ENCODE measurements at places on chromosomes 3 and 15. TPM values are rescaled to one million over a fixed set of nuclear protein-coding genes. Genes with fewer than 3 reads are reported as not detected.

- no peak for ATAC-seq
Observed at GRCh38 chr15:69830876-69831275, 266.8 kb downstream of the TLE3 start.

Gene IL5RA
- 0.38 TPM for total RNA-seq

GRCh38 chr15:86101818-86102217 lies 22.1 kb downstream of the AGBL1 start:
- no peak for ATAC-seq

Gene CISH
- 4.0 TPM for total RNA-seq

DNA sequence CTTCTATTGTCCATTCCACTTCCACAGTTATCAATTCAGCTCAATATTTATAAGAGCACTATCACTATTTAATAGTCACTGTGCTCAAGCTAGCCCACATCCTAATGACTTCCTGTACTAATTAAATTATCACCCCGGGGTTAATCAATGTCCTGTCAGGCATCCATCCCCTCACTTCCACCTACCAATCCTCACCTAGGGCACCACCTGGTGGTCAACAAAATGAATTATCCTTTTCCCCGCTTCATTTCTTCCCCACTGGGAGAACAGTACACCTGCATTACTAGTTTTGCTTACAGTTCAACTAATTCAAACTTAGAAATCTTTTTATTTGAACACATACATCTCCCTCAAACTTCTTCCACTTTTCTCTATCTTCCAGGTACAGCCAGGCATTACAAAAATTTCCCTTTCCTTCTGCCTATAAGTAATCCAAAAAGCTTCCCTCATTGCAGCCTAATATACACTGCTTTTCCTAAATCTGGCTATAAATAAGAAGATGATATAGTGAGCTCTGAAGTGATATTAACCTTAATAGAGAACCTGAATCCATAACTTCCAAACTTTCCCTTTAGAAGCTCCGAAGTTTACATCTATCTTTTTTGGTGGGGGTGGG lies 68.5 kb downstream of the TMCC1 start:
- ATAC-seq, result peak; percentile 26

DNA sequence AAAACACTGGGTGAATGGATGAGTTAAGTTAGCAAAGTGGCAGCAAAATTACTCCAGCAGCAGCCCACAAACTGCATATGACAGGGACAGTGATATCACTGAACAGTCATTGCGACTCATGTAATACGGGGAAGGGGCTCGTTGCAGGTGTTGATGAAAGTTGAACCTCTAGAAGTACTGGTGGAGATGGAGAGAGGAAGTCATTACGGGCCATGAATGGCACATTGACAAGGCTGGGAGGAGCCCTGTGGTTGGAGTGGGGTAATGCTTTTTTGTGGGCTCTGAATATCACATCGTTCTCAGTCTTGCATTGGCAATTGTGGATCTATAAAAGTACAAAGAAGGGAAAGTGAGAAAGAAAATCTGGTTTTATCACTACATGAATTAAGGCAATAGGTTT lies 278.1 kb downstream of the ZPLD1 start:
- no peak for ATAC-seq

Gene RLBP1
- total RNA-seq, result not detected

Gene NME9
- 5.5 TPM for total RNA-seq

- ATAC-seq, result no peak
Observed at GRCh38 chr3:146403792-146404191, 65.6 kb downstream of the PLSCR2 start.

Gene IL17RB
- 3.9 TPM for total RNA-seq

Gene SERPINI1
- total RNA-seq, result 8.6 TPM

DNA sequence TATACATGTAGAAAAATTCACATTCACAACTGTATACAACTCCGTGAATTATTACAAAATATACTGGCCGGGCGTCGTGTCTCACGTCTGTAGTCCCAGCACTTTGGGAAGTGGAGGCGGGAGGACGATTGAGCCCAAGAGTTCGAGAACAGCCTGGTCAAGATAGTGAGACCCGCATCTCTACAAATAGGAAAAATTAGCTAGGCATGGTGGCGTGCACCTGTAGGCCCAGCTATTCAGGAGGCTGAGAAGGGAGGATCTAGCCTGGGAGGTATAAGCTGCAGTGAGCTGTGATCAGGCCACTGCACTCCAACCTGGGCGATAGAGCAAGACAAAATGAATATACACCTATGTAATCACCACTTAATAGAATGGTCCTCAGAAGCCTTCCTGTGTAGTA lies 1.3 kb downstream of the RAD51 start:
- no peak for ATAC-seq

- peak; percentile 55 for ATAC-seq
Observed at GRCh38 chr15:92610101-92610520, 45.5 kb downstream of the FAM174B start.

GRCh38 chr15:24878153-24878552 lies 76.6 kb upstream of the SNRPN start:
- no peak for ATAC-seq

DNA sequence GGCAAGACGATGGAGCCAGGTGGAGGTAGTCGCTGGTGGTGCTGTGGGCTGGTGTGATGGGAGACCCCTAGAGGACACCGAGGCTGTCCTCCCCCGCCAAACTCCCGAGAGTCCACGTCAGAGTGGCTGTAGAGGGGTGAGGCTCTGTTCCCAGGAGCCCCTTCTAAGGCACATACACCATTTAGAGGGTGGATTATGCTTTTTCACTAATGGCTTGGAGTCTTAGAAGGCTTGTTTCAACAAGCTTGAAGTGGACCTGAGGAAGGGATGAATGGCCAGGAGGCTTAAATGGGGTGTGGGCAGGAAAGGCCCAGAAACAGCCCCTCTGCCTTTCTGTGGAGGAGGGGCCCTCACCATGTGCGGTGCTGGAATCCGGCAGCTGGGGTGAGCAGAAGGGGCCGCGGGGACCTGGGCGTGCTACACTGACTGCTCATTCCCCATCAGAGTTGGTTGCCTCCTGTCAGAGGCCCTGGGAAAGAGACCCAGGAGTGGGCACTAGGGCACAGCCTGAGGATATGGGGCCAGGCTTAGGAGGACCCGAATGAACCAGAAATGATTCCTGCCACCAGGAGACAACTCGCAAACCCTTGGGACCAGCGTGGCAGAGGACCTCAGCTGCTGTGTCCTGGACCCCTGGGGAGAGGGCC lies 66.2 kb downstream of the FEM1B start:
- no peak for ATAC-seq

DNA sequence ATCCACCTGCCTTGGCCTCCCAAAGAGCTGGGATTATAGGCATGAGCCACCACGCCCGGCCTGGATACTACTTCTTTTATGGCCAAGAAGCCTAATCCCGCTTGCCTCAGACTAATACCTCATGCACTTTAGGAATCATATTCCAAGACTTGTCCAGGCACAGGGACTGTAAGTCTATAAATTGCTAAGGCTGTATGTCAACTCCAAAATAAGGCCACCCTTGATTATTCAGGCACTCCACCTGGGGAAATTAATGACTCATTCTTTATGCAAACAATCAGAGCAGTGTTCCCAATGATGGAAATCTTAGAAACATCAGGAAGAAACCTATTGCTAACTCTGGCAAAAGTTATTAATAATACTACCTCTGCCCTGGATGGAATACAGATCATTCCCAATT lies 98.4 kb downstream of the ERC2 start:
- no peak for ATAC-seq

Gene RETNLB
- total RNA-seq, result not detected

Gene ACAN
- total RNA-seq, result 0.68 TPM

DNA sequence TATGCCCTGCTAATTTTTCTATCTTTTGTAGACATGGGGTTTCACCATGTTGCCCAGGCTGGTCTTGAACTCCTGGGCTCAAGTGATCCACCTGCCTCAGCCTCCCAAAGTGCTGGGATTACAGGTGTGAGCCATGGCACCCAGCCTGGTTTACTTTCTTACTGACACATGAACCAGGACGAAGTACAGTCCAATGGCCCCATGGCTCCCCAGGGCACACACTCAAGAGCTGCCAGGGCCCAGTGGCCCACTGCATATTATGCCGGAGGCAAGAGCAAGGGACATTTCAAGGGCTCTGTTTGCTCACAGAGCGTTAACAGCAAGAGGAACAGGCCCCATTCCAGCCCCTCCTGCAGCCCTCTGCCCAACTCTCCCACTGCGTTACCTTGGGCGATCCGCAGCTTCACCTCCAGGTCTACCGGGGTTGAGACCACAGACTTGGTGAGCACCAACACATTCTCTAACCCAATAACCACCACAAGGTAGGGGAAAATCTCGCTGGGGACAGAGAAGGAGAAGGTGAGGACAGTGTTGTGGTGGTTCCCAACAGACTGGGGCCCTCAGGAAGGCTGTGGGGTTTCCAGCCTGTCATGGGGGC lies 42.8 kb downstream of the PTPN23 start:
- ATAC-seq, result no peak
